ENCODE measurements at places on chromosomes 3 and 15.

- DNase-seq: peak; percentile 75
Observed at GRCh38 chr15:74776821-74777768, 4.8 kb upstream of the CSK start.

GRCh38 chr3:100563228-100563627 lies 46.2 kb upstream of the ADGRG7 start:
- DNase-seq: no peak

DNA sequence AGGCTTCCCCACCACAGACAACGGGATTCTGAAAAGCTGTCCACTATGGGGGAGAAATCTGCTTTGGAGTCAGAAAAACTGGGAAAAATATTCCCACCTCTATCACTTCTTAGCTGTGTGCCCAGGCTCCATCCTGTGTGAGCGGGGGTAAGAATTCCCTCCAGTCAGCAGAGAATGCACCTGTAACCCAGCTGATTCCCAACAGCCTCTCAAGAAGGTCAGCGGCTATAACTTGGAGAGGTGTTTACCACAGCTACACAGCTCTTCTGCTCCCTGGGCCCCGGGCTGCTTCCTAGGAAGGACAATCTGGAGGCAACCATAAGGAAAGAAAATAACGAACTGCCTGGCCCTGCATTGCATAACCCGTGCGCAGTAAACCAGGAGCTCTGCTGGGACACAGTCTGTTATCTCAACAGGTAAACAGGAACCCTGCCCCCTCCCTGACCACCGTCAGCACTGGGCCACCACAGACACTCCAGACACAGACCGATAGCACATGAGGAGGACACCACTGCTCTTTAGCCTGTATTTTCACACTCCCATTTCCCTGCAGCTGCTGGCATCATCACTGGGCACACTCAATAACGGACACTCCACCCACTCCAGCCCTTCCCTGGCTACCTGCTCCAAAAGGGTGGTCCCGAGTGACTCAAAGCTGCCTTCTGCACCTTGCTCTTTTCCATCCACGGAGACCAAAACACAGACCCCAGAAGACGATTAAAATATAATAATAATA lies 2.1 kb downstream of the RAB43 start:
- DNase-seq: peak; percentile 58

DNA sequence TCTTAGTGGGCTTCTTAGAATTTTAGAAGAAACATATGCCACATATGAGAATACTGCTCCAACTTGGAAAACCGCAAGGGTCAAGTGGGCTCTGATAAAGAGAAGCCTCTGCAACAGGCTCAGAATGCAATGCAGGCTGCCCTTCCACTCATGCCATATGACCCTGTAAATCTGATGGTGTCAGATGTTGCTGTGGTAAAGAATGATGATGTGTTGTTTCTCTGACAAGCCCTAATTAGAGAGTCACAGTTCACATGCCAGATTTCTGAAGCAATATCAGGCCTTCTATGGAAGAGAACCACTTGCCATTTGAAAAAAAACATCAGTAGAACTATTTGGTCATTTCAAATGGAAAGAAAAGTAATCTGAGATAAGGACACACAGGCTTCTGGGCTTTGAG lies 749.6 kb downstream of the AGBL1 start:
- DNase-seq: no peak

DNA sequence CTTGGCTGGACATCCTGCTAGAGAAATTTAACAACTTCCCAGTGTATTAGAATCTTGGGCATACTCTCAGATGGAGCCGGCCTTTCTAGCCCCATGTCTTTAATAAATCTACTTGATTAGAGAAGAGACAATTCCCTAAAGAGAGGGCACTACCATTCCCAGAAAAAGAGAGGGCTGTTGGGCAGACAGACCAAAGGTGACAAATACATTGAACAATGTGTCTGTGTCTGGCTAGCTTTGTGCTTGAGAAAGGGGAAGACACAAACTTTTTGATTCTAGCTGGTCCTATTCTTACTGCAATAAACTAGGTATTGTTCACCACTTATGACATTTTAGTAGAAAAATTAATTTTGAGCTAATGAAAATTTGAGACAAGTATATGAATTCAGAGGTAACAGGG lies 57.7 kb downstream of the DUT start:
- DNase-seq: no peak

DNA sequence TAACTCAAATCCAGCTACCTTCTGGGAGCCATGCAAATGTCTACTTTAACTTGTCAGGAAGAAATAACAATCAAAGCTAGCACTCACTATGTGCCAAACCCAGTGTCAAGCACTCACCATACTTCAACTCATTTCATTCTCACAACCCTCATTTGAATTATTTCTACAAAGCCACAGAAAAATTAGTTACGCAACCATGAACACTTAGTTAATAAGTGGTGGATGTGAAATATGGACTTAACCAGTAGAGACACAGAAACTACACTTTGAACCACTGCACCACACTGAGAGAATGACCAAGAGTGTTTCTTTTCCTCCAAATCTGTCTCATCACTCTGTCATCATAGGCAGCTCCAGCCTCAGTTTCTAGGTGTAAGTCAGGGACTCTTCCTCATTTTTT lies 91.0 kb upstream of the MBNL1 start:
- DNase-seq: no peak

DNA sequence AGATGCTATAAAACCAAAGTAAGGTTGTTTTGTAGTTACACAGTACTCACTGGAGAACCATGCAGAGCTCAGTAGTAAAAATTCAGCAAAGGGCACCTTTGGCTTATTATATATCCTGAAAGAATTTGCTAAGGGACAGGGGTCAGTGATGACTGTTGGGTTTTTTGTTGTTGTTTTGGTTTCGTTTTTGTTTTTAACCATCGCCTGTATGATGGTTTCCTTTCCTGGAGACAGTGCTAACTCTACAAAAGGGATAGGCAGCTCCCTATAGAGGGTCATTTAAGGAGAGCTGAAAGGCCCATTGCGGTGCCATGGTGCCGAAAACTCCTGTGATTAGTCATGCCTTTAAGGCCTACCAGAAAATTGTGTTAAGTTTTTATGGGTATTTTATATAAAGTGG lies 118.2 kb upstream of the GOLIM4 start:
- no peak for DNase-seq

GRCh38 chr3:140441006-140441405 lies 236.9 kb upstream of the TRIM42 start:
- no peak for DNase-seq

DNA sequence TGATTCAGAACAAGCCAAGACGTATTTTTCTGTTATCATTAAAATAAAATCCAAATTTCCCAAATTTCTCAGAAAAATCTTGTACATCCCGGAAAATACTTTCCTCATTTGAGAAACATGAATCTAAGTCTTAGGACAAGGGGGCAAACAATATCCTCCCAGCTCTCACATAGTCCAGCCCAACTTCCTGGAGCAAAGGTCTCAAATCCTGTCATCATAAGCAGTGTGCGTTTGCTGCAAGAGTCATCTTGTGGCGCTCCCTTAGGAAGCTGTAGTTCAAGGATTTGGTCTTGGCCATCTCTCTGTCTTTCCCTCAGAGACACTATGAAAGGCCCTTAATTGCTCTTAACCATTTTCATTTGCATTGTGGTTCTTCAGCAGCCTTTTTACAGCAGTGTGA lies 57.5 kb upstream of the GSK3B start:
- no peak for DNase-seq

DNA sequence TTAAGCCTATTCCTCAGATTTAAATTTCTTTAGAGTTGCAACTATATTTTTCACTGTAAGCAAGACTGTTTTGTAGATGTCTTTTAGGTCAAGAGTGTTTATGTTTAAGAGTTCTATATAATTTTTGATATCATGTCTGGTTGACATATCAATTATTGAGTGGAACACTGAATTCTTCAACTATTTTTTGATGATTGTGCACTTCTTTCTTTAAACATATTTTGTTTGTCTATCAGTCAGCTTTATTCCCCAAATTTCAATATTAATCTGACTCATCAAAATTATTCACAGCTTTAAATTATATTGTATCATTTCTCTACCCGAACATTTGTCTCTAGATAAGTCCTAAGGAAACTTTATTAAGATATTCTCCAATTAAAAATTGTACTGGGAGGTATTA lies 933.6 kb upstream of the ROBO1 start:
- DNase-seq: no peak

- DNase-seq: no peak
Observed at GRCh38 chr3:81980596-81981494, 219.4 kb upstream of the GBE1 start.

DNA sequence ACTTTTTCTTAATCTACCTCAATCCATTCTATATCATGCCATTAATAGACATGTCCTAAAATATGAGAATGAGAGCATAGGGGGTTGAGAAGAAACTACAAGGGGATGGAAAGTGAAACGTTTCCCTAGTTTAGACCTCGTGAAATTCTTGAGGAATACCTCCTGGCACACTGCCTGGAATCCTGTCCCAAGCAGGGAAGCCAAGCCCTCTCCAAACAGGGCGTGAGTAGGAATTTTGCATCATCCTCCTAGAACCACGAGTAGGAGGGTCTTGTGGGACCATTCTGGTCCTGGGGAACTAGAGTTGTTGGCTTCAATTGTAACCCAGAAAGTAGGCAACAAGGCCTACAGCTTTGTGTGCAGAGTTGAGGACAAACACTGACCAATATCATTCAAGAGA lies 19.6 kb upstream of the C3orf80 start:
- DNase-seq: no peak

DNA sequence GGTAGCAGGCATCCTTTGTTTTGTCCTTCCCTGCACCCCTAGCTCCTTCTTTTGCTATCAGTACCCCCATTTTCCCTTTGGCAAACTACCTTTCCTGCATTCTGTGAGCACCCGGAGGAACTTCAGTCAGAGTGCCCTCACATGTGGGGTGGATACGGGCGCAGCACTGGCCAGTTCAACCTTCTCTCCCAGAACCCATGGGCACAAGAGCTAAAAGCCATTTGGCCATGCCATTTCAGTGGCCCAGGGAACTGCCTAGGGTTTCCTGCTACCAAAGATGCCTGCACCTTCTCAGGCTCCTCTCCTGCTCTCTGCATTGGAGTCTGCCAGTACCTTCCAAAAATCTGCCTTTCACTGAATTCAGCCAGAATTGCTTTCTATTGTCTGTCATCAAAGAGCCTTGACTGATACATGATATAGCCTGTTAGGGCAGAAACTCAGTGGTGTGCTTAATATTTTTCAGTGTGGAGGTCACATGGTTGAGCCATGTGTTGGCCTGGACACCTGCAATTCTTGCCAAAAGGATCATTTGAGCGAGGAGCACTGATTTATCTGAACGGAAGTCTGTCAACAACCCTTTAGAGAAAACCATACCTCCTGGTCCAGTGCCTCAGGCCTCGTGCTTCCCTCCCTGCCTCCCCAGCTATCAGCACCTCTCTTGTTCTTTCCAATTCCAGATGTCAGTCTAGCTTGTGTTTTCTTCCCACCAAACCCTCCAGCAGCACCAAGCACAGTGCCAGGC lies 27.0 kb upstream of the HHATL start:
- no peak for DNase-seq

DNA sequence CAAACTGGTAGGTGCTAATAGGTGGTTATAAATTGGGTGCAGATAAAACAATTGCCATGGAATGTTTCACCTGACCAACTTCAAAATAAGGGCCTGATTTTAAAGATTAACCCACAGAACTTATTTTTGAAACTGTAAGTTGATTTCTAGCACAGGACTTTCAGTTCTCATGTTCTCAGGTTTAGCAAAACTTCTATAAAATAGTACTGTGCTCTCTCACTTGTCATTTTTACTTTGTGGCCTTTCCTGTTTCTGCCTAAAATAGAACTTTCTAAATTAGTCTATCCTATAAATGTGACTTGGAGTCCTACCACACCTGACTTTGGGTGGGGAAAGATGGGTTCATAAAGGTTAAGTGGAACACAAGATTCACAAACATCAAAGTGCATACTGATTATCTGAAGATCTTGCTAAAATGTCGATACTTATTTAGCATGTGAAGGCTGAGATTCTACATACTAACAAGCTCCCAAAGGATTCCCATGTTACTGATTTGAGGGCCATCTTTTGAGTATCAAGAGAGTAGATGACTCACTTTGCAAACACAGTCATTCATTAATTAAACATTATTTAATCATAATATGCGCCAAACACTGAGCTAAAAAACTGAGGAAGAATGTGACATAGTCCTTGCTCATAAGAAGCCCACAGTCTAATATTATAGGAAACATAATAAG lies 38.6 kb downstream of the BTLA start:
- no peak for DNase-seq

- DNase-seq: no peak
Observed at GRCh38 chr15:42201801-42202200, 6.3 kb downstream of the VPS39 start.

GRCh38 chr3:16509721-16510619 lies 3.5 kb downstream of the RFTN1 start:
- peak; percentile 53 for DNase-seq
